ENCODE measurements at places on chromosomes 11 and 22. TPM values are rescaled to one million over a fixed set of nuclear protein-coding genes. Genes with fewer than 3 reads are reported as not detected.
A peak's percentile ranks its signal among the peaks of the same experiment; 100 is the strongest.

ADSL gene
- 214 TPM for total RNA-seq

DEUP1 gene
- not detected for total RNA-seq

ASCL2 gene
- not detected for total RNA-seq

ZNF280A gene
- 0.18 TPM for total RNA-seq

MOGAT2 gene
- total RNA-seq, result not detected

KCNJ11 gene
- total RNA-seq, result 0.12 TPM

BLID gene
- 0.16 TPM for total RNA-seq

TBX1 gene
- not detected for total RNA-seq

OR51B5 gene
- total RNA-seq, result 31.4 TPM

CCDC188 gene
- not detected for total RNA-seq

DAGLA gene
- 0.83 TPM for total RNA-seq

GRCh38 chr11:130390071-130390758 lies 38.2 kb downstream of the ADAMTS8 start:
- peak; percentile 75 for DNase-seq

DNA sequence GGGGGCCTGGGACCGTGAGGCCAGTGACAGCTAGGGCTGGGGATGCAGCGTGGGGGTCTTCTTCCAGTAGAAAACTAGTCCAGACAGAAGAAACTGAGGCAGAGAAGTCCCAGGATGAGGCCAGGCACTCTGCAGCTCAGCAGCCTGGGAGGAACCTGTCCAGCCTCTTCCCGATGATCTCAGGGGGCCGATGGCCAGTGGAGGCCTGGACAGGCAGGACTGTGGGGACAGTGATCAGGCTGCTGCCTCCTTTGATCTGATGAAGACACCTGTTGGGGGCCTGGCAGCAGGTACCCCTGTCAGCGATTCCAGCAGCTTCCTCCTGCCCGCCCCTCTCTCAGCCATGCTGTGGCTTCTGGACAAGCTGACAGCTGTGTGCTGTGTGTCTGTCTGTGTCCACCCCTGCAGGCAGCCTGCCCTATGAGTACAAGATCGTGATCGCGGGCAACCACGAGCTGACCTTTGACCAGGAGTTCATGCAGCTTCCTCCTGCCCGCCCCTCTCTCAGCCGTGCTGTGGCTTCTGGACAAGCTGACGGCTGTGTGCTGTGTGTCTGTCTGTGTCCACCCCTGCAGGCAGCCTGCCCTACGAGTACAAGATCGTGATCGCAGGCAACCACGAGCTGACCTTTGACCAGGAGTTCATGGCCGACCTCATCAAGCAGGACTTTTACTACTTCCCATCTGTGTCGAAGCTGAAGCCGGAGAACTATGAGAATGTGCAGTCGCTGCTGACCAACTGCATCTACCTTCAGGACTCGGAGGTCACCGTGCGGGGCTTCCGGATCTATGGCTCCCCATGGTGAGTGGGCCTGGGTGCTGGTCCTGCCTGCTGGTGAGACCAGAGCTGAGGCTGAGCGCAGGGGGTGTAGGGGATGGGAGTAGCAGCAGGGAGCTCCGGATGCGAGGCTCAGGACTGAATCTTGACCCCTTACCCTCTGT lies 62.6 kb downstream of the MPPED1 start:
- DNase-seq, result no peak

DNA sequence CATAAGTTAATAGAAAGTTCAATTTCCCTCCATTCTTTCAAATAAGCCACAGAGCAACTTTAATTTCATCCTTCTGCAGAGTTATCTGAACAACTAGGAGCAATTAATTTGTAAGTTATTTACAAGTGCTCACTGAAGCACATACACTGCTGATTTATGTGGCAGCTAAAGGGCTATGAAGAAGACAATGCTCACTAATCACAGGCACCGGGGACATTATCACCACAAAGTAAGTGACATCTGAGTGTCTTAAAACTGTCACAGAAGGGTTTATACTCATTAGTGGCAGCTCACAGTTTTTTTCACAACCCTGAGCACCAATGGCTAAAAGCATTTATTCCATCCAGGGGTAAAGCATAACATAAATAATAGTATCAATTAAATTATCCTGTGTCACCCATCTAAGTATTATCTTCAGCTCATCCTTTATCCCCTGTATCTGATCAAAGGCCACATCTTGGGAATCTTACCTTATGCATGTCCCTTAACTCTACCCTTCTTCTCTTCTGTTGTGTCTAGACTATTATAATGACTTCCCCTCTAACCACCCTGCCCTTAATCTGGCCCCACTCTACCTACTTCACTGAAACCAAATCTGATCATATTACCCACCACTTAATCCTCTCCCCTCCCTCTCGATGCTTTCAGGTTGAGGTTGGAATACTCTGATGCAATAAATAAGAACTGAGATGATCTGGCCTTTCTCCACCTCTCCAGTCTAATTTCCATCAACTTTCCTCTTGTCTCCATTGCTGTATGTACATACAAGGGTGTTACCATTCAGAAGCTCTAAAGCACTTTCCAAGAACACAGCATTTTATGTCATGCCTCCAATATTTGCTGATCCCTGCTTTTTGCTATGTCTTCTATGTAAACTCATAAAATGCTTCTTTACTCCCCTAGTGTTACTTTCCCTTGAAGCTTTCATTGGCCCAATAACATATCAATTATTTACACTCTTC lies 252.7 kb downstream of the CASP12 start:
- no peak for DNase-seq

DNA sequence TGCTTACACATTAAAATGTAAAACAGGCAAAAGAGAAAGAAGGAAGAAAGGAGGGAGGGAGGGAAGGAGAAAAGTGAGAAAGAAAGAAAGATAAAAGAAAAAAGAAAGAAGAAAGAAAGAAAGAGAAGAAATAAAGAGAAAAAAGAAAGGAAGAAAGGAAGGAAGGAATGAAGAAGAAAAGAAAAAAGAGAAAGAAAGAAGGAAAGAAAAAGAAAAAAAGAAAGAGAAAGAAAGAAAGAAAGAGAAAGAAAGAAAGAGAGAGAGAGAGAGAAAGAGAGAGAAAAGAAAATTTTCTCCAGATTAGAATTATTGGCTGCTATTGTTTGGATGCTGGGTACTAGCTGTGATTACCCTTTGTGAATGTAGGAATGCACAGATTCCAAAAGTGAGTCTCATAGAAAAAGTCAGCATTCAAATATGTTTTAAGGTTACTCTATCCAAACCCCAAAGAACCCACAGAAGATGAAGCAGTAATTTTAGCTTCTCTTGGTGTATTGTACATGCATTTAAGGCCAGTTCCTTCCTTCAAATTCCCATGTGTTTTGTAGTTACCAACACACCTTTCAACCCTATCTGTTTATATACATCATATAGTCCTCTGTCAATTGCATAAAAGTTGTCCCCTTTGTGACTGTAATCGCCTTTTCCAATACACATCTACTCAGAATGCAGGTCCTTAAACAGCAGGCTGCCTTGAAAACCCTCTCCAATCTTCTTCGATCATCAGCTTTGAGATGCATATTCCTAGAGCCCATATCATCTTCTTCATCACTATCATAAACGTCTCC lies 789 bp upstream of the FAM111A start:
- no peak for DNase-seq

GRCh38 chr11:2537896-2538724 lies 93.3 kb downstream of the KCNQ1 start:
- no peak for DNase-seq

GRCh38 chr11:63978551-63979239 lies 4.3 kb downstream of the COX8A start:
- DNase-seq, result no peak

DNA sequence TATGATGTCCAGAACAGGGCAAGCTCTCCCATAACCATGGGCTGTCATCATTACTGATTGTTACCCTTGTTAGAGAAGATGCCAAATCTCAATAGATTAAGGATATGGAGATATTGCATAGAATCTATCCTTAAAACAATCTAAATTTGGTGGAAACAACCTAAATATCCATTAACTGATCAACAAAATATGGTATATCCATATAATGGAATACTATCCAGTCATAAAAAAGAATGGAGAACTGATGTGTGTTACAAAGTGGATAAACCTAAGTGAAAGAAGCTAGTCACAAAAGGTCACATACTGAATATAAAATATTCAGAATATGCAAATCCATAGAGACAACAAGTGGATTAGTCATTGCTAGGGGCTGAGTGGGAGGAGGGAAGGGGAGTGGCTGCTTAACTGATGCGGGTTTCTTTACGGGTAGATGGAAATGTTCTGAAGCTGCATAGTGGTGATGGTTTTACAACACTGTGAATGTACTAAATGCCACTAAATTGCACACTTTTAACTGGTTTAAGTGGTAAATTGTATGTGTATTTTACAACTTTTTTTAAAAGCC lies 36.1 kb upstream of the SMCO4 start:
- no peak for DNase-seq

GRCh38 chr11:27757953-27758352 lies 57.7 kb upstream of the BDNF start:
- peak; percentile 52 for DNase-seq

DNA sequence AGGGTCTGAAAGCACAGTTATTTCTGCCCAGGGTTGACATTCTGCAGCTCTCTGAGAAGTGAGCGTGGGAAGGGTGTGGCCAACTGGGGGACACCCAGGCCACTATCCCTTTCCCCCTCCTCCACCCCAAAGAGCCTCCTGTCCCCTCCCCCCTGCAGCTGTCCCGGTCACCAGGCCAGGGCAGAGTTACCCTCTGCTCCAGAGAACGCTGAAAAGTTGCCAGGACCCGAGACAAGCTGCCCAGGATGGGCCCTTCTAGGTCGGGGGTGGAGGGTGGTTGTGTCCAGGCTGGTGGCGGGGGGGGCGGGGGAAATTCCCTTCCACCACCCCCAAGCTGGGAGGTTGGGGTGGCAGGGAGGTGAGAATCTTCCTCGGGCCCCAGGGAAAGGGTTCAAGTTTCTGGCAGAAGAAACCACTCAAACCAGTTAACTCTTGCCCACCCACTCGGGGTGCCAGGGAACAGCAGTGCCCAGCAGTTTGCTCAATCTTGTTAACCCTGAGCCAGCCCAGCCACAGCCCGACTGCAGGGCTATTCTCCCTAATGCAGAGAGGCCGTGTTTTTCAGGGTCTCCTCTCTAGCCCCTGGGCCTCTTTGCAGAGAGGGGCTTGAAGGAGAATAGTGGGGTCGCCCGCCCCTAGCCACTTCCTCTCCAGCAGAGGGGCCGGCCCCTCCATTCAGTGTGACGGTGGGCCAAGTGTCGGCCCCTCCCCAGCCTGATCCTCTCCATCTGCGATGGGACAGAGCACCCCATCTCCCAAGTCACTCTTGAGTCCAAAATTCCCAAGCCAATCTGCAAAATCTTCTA lies 697 bp downstream of the LGALS1 start:
- peak; percentile 31 for DNase-seq

- no peak for DNase-seq
Observed at GRCh38 chr11:126182787-126183445, 28.5 kb downstream of the RPUSD4 start.

DNA sequence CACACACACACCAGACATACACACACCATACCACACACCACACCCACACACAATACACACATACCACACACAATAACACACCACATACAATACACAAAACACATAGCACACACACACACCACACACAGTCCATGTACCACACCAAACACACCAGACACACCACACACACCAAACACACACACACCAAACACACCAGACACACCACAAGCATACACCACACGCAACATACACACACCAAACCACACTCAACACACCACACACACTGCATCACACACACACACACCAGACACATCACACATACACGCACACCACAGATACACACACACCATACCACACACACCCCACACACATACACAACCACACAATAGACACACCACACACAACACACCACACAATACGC lies 54.8 kb downstream of the IGSF9B start:
- DNase-seq, result no peak

GRCh38 chr22:30610299-30610698 lies 3.3 kb downstream of the TCN2 start:
- no peak for DNase-seq

- DNase-seq, result no peak
Observed at GRCh38 chr11:128491195-128491936, 96.0 kb downstream of the ETS1 start.

GRCh38 chr11:131160846-131161245 lies 209.6 kb upstream of the NTM start:
- DNase-seq, result no peak

Data from H4 (cell line).